Lung (tissue), 17 donors: ENCODE measurements at places on chromosomes 7 and 10.
A peak's percentile ranks its signal among the peaks of the same experiment; 100 is the strongest.

GRCh38 chr7:127618042-127618441 is at the start of gene PAX4:
Gene PAX4, minus strand, starts transcription at chr7:127618142. Its CDS starts 2,214 bp downstream, at chr7:127615928.
- DNase-seq = no peak

DNA sequence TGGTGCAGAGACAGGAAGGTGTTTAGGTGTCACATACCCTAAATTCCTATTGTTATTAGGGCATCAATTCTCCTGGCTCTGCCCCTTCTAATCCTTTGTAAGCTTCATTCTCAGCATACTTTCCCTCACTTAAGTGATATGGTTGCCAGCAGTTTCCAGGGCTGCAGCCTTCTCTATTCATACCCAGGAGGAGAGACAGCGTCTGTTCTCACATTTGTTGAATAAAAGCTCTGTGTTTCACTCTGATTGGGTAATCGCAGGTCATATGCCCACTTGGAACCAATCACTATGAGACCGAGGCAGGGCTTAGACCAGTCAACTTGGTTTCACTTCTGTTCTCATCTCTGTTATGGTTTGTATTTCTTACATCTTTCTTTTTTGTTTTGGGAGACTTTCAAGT is 109.6 kb upstream of the MTPN start:
- peak; percentile 61 for DNase-seq

DNA sequence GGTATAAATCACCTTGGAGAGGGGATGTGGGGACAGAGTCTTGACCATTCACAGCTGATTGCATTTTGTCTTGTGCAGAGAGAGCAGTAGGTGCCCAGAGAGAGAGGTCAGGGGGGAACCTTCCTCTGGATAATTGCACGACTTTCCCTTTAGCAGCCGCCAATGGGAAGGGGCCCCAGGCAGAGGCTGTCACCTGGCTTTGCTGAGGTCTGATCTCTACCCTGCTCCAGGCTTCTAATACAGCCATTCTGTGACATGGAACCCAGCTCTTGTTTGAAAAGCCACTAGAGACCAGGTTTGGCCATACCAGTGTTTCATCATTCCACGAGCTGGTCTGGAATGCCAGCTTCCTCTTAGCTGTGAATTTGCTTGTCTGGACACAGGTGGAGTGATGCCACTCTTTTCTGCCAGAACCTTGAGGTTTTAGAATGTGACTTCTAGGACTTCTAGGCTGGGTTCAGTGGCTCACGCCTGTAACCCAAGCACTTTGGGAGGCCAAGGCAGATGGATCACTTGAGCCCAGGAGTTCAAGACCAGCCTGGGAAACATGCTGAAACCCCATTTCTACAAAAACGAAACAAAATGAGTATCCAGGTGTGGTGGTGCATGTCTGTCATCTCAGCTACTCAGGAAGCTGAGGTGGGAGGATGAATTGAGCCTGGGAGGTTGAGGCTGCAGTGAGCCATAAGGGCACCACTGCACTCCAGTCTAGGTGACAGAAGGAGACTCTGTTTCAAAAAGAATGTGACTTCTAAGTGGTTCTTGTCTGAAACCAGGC is 159.9 kb downstream of the CAMK1D start:
- DNase-seq = no peak

- no peak for DNase-seq
Measured at GRCh38 chr10:77159538-77160110, 478.0 kb downstream of the KCNMA1 start.
